CD4-positive, alpha-beta T cell treated with Interleukin-1 beta for 1 hour (primary cell): ENCODE measurements at places on chromosomes 2 and 18.

- DNase-seq: no peak
Measured at GRCh38 chr2:123609077-123609476, 416.0 kb upstream of the CNTNAP5 start.

- DNase-seq: no peak
Measured at GRCh38 chr2:13662055-13662454, 945.3 kb downstream of the TRIB2 start.

DNA sequence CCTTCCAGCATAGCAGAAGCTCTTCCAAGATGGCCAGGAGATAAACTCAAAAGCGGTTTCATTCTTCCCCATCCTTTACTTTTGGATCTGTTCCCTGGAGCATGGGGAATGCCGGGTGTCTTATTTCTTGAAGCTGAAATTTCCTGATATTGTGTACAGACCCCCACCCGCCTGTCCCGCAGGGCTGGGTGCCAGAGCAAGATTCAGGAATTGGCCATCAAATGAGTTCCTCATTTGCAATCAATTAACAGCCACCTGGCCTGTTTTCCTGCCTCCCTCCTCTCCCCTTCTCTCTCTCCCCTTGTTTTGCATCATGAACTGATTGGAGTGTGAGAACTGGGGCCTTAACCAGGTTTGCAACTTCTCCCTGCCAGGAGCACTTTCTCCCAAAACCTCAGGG, 202.1 kb downstream of the SH3RF3 start:
- no peak for DNase-seq

- no peak for DNase-seq
Measured at GRCh38 chr2:238883421-238883901, 35.6 kb downstream of the TWIST2 start.

DNA sequence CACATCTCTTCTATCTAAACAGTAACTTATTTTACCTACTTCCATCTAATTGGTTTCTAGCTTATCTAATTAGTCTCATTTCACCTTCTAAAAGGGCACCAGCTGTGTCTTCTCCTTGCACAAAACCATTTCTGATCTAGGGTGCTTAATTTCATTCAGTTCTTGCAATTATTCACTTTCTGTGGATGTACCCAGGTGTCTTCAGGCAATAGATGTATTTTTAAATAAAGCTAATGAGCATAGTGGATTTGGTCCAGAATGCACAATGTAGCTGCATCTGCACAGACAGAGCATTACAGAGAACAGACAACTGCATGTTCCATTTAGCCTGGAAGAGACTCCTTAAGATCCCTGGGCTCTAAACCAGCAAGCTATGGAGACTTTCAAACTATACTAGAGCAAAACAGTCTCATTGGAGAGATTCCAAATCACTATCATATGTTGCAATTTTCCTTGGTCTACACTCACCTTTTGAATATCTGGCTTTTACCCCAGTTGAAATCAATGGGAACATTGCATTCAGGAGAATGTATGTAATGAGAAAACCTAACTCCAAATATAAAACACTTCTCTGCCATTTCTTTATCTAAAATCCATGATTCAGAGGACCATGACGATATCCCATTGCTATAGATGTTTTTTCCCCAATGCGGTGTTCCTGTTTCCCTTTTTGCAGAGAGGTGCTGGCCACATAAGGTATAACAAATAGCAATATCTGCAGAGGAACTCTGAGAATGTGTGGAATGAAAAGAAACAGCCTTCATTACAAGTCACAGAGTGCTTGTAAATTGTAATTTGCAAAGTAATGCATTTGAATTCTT, 3.5 kb upstream of the RFX8 start:
- DNase-seq: no peak

GRCh38 chr2:1721706-1722646, 22.3 kb downstream of the PXDN start:
- DNase-seq: no peak

DNA sequence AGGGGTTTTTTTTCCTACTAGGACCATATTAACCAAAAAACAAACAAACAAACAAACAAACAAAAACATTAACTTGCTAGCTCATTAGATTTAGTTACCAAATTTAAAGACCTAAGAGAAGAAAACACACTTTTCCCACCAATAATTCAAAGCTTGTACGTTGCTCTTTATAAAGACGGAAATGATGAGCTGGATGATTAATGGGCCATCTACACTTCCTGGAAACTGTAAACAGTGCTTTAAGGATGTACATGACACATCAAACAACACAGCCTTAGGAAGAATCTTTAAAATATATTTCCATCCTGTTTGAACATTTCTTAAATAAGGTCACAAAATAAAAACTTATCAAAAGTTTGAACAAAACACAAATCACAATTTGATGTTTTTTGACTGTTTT, 982 bp downstream of the BMP10 start:
- DNase-seq: no peak

DNA sequence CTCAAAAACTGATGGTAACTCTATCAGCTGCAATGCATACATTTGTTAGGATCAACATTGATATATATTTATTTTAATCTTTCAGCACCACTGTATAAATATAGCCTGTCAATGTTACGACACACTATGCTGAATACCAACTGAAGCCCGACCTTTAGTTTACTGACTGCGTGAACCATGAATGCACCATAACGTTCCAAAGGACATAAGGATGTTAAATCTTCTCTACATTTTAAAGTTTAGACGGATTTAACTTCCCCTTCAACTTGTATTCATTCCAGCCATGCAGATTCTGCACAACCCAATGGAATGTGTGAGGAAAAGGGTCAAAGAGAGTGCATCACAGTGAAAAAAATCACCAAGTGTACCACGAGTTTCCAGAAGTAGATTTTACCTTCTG, 489.5 kb downstream of the IRS1 start:
- no peak for DNase-seq

- DNase-seq: no peak
Measured at GRCh38 chr2:75324861-75325284, 125.6 kb upstream of the TACR1 start.
